ENCODE measurements at places on chromosomes 5 and 9.

GRCh38 chr5:84393969-84394368 is 9.3 kb upstream of the EDIL3 start:
- DNase-seq = no peak

DNA sequence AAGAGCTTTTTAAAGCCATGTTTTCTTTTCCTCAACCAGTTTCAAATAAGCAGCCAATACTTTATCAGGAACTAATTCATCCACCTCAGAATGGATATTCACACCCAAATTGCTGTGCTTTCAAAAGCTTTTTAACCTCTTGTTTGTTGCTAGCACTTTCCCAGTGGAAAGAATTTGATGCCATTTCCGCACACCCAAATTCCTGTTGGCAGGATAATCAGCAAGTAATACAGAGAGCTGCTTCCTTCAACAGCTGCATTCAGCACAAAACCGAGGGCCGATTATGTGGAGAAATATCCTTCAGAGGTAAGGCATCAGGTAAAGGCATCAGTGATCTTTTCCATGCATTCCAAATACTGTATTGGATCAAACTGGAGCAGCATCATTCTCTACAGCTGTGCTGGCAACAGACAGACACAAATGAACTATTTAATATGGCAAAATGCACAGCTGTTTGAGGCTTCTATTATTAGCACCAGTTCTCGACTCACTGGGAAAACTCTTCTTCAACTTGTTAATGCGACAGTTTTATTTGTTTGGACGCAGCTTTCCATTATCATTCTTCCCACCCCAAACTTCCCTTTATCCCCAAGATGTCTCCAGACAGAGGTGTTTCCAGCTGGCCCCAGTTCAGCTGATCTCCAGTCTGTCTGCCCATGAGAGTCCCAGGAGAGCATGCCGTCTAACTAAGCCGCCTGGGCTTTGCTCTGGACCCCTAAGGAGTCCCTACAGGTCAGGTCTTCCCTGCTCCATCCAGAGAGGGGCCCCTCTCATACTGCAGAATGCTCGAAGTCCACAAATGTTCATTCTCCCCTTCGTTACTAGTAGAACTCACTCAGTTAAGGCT is 22.2 kb upstream of the MGAT1 start:
- DNase-seq = no peak

DNA sequence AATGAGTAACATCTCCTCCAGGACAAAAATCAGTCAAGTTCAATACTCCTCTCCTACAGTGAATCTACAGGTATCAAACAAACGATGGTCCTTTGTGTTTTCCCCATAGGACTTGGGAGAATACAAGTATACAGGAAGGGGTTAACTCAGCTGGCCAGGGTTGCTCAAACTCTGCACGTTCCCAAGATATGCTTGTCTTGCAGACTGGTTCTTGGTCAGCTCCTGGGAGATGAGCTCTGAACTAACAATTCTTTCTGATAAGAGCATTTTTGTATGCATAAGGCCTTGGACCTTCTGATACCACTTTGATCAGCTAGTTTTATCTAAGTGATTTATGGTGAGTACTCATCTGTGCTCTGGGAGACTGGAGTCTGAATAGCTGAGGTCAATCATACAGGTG is 42.1 kb downstream of the LOX start:
- no peak for DNase-seq

GRCh38 chr9:2332663-2333062 is 288.9 kb upstream of the VLDLR start:
- no peak for DNase-seq

DNA sequence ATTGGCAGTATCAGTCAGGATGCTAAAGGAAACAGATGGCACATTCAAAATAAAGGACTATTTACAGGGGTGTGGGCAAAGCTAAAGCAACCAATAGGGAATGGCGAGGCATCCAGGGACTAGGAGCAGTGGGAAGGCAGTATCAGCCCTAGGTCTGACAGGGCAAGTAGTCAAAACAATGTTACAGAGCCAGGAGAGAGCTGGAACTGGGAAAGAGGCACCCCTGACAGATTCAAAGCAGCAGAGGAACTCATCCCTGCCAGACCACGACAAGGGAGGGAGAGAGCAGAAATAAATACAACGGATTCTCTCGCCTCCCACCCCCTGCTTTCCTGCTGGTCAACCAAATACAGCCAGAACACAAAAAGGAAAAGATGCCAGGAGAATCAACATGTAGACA is 371.5 kb downstream of the NR2F1-AS1 start:
- no peak for DNase-seq

- no peak for DNase-seq
These were observed 35.3 kb downstream of the ADRB2 start for GRCh38 chr5:148861696-148862095.

- DNase-seq = no peak
These were observed 68.0 kb upstream of the CTNNA1 start for GRCh38 chr5:138685193-138685745.

- no peak for DNase-seq
These were observed 203.0 kb downstream of the TTLL11 start for GRCh38 chr9:121889990-121890563.

DNA sequence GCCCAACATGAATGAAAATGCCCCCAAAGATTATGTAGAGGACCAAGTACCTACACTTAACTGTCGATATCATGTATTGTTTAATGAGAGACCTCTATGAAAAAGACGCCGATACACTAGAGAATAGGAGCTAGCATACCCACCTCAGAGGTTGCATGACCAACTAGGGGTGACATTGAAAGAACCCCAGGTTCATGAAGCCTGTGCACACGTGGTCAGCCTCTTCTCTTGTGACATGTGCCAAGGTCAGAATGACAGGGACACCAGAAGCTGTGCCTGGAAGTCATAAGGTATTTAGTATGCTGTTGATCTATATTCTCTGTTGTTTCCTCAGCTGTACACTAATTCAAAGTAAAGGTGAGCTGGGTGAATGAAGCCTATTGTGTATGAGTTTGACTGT is 1594.1 kb downstream of the EFNA5 start:
- DNase-seq = no peak

- no peak for DNase-seq
These were observed 1152.2 kb upstream of the CDH6 start for GRCh38 chr5:30041291-30041690.

- DNase-seq = no peak
These were observed 21.4 kb downstream of the CEP72 start for GRCh38 chr5:633501-633955.

GRCh38 chr9:94922098-94922607 is 195.7 kb downstream of the AOPEP start:
- no peak for DNase-seq

DNA sequence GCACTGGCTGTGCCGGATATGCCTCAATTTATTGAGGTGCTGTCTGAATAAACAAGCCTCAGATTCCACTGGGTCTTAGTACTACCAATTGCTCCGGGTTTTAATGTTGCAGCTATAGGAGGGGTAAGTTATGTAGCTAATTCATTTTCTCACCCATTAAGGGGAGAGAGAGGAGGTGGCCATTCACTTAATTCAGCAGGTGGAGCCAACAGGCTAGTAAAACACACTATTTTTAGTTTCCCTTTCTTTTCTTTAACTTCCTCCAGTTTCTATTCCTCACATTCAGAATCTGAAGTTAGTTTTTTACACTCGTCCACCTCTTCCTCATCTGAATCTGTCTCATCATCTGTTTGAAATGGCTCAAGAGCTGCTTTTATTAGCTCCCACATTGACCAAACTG is 105.6 kb upstream of the CDH10 start:
- DNase-seq = no peak

- DNase-seq = no peak
These were observed 32.3 kb downstream of the NTRK2 start for GRCh38 chr9:84701801-84702200.

GRCh38 chr5:139063664-139064054 is 134.5 kb downstream of the SIL1 start:
- DNase-seq = no peak

Data from activated naive CD4-positive, alpha-beta T cell (primary cell).